ENCODE measurements at places on chromosomes 2 and 18.

DNA sequence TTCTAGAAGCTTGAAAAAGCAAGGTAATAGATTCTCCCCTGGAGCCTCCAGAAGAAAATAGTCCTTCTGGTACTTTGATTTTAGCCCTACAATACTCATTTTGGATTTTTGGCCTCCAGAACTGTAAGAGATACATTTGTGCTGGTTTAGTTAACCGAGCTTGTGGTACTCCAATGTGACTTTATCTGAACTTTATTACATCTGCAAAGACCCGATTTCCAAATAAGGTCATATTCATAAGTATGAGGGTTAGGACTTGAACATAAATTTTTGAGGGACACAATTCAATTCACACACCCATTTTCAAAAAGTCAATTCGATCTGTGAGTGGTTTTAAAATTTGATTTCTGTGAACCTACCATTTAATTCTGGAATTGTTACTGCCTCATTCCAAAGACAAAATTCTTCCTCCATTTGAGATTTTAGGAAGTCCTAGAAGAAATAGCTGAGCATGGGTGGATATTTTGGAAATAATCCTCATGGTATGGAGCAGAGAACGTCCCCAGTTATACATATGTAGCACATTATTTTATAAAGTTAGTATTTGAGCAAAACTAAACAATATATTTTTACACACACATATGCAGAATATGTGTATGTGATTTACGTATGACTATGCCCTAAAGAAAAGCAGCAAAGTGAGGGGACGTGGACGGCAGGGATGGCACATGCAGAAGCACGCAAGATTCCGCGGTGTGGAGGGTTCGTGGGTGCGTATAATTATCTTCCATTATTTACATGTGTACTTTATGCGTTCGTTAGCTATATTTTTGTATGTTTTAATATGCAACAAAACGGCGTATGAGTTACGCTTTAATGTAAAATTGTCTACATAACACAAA, 905 bp upstream of the NUP35 start:
- DNase-seq, result no peak

- no peak for DNase-seq
Measured at GRCh38 chr18:74508366-74508765, 12.2 kb downstream of the CNDP2 start.

- DNase-seq, result no peak
Measured at GRCh38 chr2:180938451-180938850, 42.0 kb upstream of the UBE2E3 start.

DNA sequence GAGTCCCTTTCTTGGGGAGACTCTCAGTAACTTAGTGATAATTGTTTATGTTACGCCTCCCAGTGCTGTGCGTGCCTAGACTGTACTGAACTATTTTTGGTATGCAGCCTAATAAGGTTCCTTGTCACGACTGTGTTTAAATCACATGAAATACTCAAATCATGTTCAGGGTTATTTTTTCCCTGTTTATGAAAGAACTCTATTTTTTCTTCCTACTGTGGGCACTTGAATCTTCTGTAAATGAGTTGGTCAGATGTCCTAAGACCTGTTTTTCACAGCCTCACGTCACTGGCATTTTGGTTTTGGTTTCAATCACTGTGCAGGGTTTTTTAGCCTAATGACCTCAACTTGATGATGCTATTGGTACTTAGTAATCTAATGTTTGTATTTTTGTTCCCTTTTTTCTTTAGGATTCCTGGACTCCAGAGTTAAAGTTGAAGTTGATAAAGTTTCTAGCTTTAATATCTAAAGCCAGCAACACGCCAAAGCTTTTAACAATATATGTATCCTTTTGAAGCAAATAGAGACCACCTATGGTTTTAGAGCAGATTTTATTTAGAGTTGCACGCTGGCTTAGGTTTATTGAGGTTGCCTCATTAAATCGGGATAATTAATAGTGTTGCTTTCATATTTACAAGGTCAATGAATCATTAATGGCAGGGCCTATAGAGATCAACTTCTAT, 24.0 kb downstream of the ARMC9 start:
- DNase-seq, result no peak

DNA sequence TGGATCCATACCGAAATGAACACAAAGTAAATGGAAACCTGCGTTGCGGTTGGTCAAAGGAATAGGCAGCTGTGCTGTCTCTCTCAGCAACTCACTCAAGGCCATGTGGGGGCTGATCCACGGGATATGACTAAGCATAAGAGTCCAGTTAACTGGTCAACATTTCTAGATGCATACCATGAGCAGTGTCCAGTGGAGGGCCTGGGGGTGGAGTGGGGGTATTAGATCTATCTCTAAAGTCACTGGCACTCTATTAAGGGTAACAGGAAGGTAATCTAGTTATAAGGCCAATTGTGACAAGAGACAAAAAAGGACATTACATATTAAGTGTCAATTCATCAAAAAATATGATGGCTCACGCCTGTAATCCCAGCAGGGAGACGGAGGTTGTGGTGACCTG, 136.8 kb downstream of the TTC32 start:
- DNase-seq, result no peak

DNA sequence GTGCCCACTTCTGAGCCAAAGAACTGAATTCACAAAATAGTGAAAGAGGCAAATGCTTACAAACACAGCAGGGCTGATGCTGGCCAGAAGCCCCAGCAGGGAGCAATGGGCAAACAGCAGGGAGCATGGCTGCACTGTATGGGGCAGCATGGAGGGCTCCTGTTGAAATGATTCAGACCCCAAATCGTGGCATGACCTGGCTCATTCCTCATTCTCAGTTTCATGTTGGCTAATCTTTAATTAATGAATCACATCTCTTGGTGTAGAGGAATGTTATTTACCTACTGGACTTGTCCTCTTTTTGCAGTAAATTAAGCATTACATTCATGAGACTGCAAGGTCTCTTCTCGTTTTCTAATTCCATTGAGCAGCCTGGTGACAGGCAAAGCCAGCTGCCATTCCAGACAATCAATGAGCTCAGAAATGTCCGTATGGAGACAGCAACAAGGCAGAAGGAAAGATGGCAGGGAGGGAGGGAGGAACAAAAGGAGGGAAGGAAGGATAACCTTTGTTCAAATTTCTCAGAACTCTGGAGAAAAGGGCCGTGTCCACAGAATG, 84.9 kb upstream of the ST8SIA3 start:
- DNase-seq, result no peak

GRCh38 chr2:28649481-28650265, 102.0 kb upstream of the PPP1CB start:
- peak; percentile 54 for DNase-seq

DNA sequence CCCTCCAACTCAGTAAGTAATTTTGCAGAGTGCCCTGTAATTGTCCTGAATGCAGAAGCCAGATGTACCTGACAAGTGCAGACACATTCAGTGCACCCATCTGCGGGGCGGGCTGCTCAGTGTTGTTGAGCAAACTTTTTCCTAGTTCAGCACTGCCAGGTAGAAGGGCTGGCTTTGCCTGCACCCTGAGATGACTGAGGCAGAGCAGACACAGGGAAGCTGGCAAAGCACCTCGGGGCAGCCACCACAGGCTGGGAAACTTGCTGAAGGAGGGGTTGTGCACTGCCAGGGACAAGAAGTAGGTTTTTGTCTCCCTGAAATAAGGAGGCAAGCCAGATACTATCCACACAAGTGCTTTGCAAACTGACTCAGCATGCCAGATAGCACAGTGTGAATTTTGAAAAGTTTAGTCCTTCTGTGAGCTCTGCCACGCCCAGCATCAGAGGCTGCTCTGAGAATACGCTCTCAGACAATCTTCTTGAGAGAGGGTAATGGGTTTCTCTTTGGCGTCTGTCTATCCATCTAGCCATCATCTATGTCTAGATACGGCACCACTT, 62.3 kb downstream of the SOWAHC start:
- DNase-seq, result no peak

DNA sequence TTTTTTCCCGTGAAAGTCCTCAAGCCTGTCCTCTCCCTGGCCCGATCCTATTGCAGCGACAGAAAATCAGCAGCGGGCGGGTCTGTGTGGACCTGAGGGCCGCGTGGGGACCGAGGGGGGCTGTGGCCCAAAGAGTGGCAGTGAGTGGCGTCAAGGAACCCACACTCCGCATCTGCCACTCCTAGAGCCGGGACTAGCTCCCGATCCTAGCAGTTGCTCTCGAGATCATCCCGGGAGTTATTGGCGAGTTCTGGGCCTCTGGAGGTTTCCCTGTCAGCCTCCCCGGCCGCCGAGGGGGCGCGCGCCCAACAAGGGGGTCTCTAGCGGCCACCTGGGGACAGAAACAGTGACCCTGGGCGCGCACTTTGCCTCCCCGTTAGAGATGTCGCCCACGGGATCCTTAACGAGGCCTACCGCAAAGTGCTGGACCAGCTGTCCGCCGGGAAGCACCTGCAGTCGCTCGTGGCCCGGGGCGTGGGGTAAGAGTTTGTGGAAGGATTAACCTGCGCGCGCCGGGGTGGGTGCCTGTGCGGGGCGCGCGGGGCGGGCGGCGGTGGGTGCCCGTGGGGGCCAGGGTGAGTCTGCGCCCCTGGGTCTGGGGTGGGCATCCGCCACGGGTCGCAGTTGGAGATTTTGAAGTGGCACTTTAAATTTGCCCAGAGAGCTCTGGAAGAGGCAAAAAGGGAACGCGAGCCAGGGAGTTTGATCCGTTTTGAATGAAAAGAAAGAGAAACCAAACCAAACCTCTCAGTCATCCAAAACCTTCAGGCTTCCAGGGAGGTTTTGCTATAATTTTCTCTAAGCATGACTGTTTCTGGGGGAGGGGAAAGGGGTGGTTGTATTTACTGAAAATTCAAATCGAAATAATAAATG, 3.5 kb downstream of the ADCYAP1 start:
- DNase-seq, result no peak

GRCh38 chr2:59249441-59250306, 1008.5 kb upstream of the FANCL start:
- no peak for DNase-seq

GRCh38 chr2:30276455-30276911, 45.1 kb downstream of the LBH start:
- DNase-seq, result no peak

GRCh38 chr18:46148810-46149209, 44.6 kb downstream of the HAUS1 start:
- no peak for DNase-seq

DNA sequence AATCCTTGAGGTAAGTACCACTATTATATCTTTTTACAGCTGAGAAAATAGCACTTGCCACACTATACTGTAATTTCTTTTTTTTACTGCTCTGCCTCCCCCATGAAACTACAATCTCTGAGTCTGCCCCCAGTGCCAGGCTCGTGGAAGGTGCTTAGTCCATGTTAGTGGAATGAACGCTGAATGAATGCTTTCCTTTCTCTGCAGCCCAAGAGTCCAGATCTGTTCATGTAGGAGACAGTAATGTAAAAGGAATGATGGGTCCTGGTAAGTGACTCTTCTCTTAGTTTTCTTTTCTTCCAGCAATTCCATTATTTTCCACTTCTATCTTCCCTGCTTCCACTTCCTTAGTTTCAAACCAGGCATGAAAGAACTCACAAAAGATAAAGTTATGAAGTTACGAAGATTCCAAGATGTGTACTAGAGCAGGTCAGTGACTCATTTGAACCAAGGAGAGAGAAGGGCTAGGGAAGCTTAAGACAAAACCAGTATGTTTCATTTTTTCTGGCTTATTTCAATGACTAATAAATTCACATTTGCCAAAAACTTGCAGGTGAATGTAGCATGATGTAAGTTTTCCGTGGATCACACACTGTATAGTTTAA, 46.0 kb downstream of the ARHGEF33 start:
- no peak for DNase-seq

DNA sequence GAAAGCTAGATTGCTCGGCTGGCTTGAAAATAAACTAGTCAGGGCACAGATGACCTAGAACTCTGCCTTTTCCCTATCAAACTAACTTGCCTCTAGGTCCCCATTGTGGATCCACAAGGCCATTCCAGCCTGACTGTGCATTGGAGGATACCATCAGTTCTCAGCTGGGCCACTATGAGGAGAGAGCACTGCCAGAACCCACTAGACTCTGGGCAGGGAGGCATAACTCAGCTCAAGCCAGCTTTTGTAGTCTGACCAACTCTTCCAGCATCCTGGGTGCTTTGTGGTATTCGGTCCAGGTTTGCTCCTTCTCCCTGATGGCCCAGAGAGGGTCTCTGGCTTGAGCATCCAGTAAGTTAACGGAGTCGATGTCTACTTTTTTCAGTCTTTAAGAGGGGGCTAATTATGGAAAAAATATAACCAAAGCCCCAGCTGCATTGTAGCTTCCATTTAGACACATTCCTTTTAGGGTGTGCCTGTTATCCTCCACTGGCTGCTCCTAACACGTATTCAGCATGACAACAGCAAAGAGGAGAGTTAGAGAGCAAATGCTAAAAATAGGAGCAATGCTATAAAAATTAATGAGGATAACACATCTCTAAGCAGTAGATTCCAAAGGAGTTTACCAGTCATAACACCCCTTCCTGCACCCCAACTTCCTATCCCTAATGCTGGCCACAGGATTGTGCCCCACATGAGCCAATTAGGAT, 15.2 kb downstream of the GKN2 start:
- DNase-seq, result no peak

DNA sequence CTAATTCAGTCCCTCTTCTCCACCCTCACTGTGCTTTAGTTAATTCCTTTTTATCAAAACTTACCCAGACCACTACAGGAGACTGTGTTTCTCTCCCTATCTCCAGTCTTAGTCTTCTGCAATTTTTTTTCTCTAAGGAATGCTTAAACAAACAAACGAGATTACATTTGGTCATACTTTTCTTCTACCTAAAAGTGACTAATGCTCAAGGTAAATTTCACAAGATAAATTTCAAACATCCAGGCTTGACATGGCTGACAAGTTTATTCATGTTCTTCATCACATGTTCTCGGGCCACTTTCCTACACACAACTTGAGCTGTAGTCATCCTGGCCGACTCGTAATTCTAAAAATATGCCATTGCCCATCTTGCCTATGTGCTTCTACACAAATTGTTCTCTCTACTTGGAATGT, 23.2 kb upstream of the ACSL3 start:
- DNase-seq, result no peak

- no peak for DNase-seq
Measured at GRCh38 chr2:54859997-54860701, 136.7 kb downstream of the EML6 start.

- no peak for DNase-seq
Measured at GRCh38 chr2:168424971-168425370, 31.1 kb upstream of the CERS6 start.

DNA sequence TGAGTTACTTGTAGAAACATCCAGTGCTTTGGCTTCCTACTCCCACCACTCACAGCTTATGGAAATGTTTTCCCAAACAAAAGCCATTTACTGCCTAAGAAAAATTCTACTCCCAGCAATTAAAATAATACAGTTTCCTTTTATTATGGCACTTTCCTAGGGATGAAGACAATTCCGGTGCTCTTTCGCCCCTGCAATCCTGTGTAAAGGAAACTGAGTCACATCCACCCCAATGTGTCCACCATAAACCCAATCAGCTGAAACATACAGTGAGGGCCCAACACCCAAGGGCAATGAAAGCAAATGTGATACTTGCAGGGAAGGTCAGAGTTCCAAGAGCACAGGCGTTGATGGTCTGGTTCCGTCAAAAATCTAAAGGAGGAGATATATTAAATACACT, 62.0 kb upstream of the ST3GAL5 start:
- no peak for DNase-seq

GRCh38 chr2:221554769-221555493, 17.2 kb downstream of the EPHA4 start:
- no peak for DNase-seq

GRCh38 chr18:49597157-49597931, 35.5 kb downstream of the LIPG start:
- no peak for DNase-seq

Measured in stimulated activated CD8-positive, alpha-beta memory T cell treated with anti-CD3 and anti-CD28 coated beads, Interleukin-15, amount 100 ng/mL, for 48 hours (primary cell).